Kidney tubule cell (primary cell): ENCODE measurements at places on chromosomes 12 and 14.

DNA sequence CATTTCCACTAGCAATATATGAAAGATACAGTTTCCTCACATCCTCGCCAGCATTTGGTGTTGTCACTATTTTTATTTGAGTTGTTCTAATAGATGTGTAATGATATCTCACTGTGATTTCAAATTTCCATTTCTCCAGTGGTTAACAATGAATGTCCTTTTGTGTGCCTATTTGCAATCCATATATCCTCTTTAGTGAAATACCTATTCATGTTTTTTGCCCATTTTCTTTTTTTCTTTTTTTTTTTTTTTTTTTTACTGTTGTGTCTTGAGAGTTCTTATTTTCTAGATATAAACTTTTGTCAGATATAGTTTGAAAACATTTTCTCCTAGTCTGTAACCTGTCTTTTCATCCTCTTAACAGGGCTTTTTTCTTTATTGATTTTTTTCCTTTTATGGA lies 79.0 kb downstream of the FBXL14 start:
- DNase-seq: no peak

DNA sequence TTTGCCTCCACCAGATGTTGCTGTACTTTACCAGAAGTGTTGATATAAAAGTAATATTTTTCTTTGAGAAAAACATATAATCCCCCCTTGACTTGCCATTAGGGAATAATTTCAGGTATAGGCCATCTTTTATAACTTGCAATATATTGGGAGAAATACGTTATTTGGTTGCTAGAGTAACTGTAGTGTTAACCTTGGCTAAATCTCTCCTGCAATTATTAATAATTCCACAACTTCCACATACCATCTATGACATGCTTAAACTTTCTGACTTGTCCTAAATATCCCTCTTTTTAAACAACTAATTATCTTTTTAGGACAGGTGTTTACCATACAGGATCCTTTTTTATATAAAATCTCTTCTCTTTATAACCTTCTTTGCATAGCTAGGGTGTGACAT lies 1048.2 kb downstream of the SLC16A7 start:
- no peak for DNase-seq

DNA sequence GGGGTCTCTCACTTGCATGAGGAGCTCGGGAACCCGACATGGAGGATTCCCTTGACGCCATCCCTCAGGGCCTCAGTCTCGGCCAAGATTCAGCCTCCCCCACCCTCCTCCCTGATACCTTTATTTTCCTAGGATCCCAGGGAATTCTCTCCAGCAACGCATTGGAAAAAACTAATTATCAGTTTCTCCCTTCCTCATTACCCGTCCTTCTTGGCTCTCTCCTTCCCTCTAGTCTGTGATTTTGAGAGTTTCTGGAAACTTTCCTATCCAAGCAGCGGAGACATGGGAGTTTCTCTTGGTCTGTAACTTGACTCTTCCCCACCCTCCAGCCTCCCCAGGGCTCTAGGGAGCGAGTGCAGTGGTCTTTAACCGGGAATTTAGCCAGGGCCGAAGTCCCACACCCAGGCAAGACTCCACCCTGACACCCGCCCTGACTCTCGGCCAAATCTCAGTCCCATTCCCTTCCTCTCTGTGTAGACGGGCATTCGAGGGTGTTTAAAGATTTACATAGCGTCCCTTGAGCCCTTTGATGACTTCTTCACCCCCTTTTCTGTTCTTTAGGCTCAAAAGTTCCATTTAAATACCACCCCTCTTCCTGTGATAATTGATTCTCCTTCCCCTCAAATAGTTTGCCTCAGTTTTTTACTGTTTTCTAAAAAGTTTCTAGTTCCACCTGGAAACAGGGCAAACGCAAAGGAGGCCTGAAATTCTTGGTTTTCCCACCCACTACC lies 6.7 kb downstream of the HOXC5 start:
- no peak for DNase-seq

GRCh38 chr12:18684430-18684829 lies 53.4 kb downstream of the PLCZ1 start:
- DNase-seq: no peak

DNA sequence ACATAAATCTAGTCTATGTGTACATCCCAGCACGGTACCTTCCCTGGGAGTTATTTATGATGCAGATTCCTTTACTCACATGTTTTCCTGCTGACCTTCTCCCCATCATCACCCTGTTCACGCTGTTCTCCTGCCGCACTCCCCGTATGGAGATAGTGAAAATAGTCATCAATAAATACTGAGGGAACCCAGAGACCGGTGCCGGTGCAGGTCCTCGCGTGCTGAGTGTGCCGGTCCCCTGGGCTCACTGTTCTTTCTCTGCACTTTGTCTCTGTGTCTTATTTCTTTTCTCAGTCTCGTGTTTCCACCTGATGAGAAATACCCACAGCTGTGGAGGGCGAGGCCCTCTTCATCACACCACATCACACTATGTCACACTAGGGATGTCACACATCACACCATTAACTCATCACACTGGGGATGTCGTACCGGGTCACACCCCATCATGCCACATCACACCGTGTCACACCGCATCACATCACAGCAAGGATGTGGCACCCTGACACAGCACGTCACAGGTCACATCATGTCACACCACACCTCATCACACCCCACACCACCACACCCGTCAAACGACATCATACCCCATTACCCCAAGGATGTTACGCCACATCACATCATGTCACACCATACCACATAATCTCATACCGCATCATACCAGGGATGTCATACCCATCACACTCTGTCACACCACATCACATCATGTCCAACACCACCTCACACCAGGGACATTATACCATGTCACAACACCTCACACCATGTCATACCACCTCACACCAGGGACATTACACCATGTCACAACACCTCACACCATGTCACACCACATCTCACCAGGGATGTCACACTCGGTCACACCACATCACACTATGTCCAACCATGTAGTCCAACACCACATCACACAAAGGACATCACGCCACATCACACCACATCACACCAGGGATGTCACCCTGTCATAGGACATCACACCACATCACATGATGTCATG lies 207.0 kb downstream of the TMEM121 start:
- no peak for DNase-seq

GRCh38 chr12:19203013-19203412 lies 73.5 kb downstream of the PLEKHA5 start:
- DNase-seq: no peak

GRCh38 chr14:58444627-58445026 lies 17.1 kb downstream of the KIAA0586 start:
- DNase-seq: no peak

- peak; percentile 9 for DNase-seq
Observed at GRCh38 chr12:123532019-123532418, 1.5 kb downstream of the RILPL1 start.

DNA sequence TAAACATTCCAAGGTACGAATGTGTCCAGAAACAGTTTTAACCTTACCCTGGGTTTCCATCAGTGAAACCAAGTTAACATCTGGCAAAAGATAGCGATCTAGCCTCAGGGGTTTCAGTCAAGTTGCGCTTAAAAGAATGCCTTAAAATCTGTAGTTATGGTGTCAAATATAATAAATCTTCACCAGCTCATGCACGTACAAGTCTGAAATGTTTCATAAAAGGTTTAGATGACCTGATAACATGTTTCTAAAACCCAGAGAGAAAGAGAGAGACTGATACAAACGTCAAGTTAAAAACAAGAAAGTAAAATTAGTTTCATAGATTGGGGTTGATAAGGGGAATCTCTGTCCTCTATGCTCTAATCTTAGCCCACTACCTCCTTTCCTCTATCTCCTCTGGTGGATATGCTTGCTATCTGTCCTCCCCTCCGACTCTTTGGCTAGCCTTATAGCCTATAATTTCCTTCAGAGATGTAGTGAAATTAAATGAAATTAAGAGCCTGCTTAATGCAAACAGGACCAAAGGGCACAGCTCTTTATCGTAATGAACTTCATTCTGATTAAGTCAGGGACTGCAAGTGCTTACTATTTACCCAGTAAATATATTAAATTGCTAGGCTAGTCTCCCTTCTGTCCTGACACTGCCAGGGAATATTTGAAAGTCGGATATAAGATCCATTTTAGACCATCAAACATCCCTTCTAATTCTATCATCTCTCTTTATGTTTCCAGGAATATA lies 18.4 kb upstream of the FOS start:
- DNase-seq: no peak

- no peak for DNase-seq
Observed at GRCh38 chr14:95523815-95524448, 7.5 kb upstream of the SYNE3 start.

DNA sequence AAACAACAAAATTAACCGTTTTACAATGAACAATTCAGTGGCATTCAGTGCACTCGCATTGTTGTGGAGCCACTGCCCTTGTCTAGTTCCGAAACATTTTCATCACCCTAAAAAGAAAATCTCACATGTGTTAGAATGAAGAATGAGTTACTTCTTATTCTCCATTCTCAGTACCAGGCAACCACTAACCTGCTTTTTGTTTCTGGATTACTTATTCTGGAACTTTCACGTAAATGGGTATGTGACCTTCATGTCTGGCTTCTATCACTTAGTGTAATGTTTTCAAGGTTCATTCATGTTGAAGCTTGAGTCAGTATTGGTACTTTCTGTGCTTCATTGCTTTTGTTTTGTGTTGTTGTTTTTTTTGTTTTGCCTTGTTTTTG lies 15.6 kb downstream of the RCOR1 start:
- DNase-seq: no peak

DNA sequence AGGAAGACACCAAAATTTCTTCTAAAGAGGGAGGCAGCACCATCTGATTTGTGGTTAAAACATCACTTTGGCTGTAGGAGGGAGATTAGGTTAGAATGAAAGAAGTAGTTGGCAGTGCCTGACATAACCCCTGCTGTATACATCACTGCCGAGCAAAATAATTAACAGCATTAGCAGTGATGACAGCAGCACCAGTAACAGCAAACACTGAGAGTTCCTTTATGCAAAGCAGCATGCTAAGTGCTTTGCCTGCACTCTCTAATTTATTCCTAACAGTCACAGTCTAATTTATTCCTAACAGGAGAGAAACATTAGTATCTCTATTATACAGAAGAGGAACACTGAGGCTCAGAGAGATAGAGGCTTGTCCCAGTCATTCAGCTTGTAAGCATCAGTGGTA lies 1469.7 kb downstream of the AACS start:
- DNase-seq: no peak

- peak; percentile 6 for DNase-seq
Observed at GRCh38 chr14:56118611-56119181, 485 bp downstream of the PELI2 start.

- DNase-seq: peak; percentile 6
Observed at GRCh38 chr12:49825360-49825970, 2.7 kb downstream of the NCKAP5L start.

- peak; percentile 50 for DNase-seq
Observed at GRCh38 chr12:92080911-92081285, 64.7 kb downstream of the BTG1 start.

GRCh38 chr12:3959799-3960560 lies 86.8 kb upstream of the PARP11 start:
- peak; percentile 30 for DNase-seq

- no peak for DNase-seq
Observed at GRCh38 chr12:114658002-114658441, 26.0 kb downstream of the TBX3 start.

DNA sequence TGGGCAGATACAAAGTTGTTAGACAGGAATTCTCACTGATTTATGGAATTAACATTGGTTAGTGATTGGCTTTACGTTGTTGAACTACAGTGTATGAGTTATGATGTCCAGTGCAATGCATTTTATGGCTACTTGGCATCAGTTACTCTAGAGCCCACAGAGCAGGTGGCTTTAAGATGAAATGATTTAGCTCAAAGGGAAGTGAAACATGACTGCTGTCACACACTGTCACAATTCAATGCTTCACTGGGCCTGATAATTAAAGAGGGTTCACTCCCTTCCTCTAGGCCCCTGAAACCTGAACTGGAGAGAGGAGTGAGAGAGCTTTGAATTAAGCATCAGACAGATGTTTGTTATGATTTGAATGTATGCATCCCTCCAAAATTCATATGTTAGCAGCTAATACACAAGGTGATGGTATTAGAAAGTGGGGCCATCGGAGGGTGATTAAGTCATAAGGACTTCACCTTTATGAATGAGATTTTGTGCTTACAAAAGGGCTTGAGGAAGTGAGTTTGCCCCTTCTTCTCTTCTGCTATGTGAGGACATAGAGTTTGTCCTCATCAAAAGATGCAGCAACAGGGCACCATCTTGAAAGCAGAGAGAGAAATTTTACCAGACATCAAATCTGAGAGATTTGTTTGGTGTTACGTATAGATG lies 175.8 kb upstream of the GRIN2B start:
- DNase-seq: no peak

DNA sequence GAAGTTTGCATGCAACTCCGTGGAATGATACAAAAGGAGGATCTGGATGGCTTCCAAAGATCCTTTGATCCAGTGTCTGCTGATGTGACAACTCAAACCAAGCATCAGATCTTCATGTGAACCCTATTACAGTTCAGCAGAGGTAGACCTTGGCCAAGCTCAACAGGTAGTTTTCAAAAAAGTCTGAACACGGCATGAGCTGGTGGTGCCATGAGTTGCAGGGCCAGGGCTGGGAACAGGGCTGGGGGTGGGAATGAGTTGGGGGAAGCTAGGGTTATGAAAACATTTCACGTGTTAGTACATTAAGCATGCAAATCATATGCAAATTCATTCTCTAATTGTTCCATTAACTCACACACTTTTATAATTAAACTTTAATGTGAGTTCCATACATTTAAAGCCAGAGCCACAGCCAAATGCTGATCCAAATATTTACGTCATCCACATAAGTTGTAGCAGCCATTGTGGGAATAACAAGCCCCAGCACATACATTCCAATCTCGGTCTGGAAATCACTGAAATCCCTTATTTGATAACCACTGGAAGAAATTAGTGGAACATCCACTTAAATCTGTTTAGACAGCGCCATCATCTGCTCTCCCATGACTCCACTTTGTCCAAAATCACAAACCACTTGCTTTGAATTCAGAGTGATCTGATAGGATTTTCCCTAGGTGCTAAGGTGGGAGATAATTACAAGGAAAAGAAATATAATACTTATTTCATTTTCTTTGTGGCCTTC lies 158.5 kb downstream of the APAF1 start:
- DNase-seq: no peak
